ENCODE measurements at places on chromosomes 4 and X.

DNA sequence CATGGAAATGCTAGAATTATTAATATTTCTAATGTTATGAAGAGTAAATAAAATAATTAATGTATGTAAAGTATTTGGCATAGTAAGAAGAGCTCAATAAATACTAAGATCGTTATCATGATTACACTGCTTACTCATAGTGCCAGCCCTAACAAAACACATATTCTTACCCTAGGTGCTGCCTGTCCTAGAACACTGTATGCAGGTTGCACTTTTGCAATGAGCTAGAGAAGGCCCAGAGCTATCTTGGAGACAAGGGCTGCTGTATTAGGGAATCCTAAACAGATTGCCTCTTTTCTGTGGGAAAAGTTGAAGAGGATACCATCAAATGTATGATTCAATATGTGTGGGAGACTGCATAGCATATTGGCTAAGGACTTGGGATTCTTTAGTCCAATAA is 48.0 kb upstream of the TMEM164 start:
- DNase-seq: no peak

DNA sequence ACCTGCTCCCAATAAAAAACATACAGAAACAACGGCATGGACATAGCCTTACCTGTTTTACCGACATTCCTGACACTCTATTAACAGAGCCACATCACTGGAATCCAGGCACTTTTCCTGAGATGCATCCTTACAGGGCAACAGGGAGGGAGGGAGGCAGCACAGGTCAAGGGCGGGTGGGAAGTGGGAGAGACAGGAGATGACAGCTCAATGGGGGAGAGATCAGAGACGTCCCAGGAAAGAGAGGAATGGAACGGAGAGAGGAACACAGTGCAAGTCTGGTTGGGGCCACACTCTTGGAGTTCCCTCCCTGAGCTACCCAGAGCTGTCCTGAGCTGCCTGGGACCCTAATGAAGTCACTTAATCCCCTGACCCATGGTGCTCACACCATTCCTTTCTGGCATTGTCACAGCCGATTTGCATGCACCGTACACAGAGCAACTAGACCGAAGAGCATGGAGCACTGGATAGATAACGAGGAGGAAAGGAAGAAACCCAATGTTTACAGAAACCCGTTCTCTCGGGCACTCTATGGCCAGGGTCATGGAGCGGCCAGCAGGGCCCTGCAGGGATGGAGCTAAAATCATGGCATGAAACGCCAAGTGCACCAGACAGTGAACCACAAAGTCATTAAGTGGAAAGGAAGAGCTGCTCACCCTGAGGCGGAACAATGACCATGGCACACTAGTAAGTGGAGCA is 93.1 kb downstream of the NSUN7 start:
- no peak for DNase-seq

DNA sequence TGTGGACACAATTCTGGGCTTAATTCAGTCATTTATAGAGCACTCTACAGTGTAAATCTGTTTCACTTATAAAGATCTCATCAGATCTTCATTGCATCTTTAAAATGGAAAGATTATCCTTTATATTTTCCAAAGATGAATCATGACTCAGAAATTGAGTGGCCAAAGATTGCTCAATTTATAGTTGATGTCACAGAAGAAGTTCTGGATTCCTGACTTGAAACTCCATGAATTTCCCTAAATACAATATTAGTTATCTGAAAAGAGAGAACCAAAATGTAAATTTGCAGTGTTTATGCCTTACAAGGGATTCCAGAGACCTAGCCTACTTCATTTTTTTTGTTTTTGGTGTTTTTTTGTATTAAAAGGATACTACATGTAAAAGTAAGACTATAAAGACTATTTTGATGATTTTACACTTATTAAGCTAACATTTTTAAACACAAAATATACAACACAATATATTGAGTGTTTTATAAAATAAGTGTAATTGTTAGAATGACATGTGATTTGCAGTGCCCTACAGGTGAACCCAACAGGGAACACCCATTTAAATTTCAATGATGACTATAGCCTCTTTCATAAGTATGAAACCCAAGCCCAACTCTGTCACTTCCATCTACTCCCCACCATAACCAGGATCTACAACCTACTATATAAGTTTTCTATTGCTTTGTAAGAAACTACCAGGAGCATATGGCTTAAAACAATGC is 183.5 kb downstream of the PCDH7 start:
- DNase-seq: no peak

DNA sequence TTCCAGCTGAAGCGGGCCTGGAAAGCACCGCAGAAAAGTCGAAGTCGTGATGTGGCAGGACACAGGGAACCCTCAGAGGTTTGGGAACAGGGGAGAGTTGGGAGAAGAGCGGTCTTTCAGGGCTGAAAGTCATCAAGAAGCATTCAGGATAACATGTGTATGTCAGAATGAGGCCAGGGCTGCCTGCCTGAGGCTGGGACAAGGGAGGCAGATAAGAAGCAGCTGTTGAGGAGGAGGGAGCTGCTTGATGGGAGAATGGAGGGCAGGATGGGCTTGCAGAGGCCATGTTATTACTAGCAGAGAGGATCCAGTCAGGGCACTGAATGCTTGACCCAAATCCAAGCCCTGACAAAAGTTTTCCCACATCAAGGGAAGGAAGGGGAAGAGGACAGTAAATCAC is 132.0 kb downstream of the ATG4A start:
- peak; percentile 34 for DNase-seq

- DNase-seq: no peak
Observed at GRCh38 chr4:137070614-137071013, 461.7 kb downstream of the PCDH18 start.

Measured in renal pelvis (tissue), 12 donors.